ENCODE measurements at places on chromosomes 2 and 18. TPM values are rescaled to one million over a fixed set of nuclear protein-coding genes. Genes with fewer than 3 reads are reported as not detected.
A peak's percentile ranks its signal among the peaks of the same experiment; 100 is the strongest.

Gene DLX2
- polyA plus RNA-seq, result 0.11 TPM

DNA sequence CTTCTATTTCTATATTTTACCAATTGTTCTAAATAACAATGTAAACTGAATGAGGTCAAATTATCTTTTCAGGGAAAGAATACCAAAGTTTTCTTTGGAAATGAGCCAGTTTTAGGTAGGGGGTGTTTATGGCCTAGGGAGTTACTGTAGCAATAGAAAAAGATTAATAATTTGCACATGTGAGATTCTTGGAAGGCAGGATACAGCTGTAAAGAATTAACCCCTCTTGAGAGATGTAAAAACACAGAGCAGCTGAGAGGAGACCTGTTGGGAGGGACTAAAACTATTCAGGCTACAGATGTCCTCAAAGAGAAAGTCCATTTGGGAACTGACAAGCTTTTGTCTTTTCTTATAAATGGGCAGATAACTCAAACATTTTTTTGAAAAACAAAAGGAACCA, 182.2 kb downstream of the FIGN start:
- DNase-seq, result no peak

DNA sequence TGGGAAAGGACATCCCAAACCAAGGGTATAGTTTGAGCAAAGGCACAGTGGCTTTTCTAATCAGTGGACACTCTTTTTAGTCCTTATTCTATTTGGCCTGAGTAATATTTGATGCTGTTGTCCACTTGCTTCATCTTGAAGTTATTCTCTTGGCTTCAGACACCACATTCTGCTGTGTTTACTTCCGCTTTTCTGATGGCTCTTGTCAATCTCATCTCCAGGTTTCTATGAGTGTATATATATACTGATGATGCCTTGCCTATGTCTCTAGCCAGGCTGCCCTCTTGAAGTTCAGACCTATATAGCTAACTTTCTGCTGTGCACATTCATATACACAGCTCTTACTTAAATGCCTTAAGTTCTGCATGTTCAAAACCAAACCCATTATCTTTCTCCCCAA, 83.1 kb downstream of the EFEMP1 start:
- no peak for DNase-seq

DNA sequence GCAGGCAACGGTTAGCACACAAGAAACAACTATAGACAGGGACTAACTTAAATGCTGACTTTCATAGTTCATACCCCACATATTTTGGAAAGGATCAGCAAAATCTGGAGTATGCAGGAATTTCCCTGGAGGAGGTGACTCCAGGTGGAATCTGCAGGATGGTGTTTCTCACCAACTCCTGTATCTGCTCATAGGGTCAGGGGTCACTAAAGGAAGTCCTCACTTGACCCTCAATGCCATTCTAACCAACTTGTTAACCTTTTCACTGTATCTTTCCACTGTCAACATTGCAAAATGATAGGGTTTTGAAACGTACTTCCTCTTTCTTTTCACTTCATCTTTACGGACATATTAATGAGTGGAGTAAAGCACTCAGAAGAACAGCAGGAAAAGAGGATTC, 207.0 kb upstream of the CXCR4 start:
- DNase-seq, result no peak

DNA sequence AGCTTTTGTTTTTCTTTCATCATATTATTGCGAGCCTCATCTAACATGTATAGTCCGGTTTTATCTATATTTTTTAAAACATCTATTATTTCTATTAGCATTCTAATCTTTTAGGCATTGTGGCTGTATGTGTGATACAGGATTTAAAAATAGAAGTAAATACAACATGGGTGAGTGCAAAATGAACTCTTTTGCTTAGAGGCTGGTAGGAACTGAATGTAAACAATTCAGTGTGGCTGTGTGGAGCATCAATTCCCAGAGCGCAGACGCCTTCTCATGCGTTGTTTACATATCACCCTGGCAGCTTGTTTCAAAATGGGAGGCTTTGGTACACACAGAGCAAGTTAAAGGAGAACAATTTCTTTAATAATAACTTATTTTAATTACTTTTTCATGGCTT, 836 bp downstream of the DTNA start:
- peak; percentile 48 for DNase-seq
